ENCODE measurements at places on chromosomes 3 and 15.

DNA sequence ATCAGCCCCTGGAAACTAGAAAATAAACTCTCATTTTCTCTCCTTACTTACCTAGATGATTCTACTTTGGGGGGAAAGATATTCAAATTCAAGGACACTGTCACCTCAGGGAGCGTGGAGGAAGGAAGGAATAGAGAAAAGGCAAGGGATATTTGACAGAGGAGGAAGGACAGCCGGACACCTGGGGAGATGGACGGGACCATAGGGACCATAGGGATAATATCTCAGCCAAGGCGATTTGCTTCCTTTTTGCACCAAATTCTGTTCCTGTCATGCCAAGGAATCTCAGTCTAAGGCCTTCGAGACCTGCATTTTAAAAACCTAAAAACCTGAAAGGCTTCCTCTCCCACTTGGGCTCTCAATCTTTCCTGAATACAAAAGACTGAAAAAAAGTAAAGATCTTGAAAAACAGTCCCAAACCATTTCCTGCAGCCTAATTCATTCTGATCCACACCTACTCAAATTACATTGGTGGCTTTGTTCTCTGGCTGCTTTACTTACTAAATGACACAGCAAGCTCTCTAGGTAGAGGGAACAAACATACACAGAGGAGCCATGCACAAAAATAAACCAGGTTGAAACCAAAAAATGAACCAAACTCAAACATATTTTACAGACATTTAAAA, 73.9 kb upstream of the SLC24A5 start:
- no peak for DNase-seq

- DNase-seq: no peak
These were observed 73.6 kb downstream of the OXSM start for GRCh38 chr3:25863416-25863959.

DNA sequence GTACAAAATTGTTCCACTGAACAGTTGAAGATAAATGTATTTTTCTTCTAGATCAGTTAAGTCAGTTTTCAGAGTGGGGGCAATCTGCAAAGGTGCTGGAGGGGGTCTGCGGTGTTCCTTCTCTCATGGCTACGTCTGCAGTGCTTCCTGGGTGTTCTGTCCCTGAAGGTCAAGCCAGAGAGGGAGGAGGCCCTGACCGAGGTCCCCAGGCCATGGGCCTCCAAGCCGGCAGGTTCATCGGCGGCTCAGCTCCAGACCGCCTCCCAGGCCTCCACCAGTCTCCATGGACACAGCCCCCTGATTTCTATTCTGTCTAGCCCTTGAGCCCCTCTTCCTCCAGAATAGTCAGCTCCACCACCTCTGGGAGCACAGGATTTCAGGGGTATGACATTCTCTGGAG, 28.5 kb upstream of the TSEN2 start:
- no peak for DNase-seq

GRCh38 chr3:141845407-141846049, 30.9 kb upstream of the ATP1B3 start:
- DNase-seq: no peak

- DNase-seq: no peak
These were observed 36.8 kb upstream of the KIF23 start for GRCh38 chr15:69377216-69377970.

DNA sequence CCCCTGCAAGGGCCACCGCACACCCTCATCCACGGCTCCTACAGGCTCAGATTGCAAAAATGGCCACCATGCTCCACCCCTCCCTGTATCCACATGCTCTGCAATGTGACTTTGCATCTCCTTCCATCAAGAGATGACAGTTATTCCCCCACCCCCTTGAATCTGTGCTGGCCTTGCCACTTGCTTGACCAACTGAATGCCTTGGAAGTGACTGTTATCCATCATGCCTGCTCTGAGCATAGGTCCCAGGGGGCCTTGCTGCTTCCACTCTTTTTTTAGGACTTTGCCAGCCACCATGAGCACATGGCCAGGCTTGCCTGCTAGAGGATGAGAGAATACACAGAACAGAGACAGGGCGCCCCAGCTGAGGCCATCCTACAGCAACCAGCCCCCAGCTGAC, 13.6 kb downstream of the HAPLN3 start:
- no peak for DNase-seq

DNA sequence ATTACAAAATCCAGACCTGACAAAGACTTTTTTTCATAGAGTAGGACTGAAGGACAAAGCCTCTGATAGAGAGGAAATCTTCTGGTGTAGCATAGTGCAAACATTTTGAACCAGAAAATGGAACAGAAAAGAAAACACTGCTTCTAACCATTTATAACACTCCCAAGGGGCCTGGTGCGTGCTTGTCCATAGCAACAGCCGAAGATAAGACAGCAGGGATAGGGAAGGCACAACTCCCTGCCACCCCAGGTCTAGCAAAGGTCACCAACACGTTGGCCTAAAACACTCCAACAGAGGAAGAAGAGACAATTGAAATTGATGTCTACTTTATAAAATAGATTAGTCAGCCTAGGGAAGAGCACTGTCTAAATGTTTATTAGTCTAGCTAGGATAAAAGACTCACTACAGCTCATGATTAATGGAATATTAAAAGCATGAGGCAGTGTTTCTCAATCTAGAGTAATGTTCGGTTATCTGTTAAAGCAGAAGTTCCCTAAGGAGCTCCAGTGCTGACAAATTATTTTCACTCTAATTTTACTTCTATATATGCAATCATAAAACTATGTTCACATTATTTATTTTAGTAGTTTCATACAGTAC, 145.2 kb downstream of the P3H2 start:
- no peak for DNase-seq

- peak; percentile 40 for DNase-seq
These were observed 1.2 kb downstream of the LHFPL4 start for GRCh38 chr3:9552252-9552999.

DNA sequence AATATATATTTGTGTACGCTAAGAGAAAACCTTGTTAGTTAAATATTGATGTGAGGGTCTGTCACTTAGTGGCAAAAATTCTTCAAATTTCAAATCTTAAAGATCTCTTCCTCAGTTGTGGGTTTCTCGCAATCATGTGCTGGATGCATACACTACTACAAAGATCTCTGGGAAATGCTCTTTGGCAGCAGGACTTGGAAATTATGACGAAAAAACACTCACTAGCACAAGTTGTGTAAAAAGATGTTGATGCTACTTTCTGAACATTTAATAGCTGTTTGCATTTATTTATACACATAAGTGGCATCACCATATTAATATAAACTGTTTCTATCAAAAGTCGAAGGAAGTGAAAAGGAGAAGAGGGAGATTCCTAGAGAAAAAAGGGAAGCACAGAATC, 10.8 kb upstream of the NANOGP8 start:
- no peak for DNase-seq

DNA sequence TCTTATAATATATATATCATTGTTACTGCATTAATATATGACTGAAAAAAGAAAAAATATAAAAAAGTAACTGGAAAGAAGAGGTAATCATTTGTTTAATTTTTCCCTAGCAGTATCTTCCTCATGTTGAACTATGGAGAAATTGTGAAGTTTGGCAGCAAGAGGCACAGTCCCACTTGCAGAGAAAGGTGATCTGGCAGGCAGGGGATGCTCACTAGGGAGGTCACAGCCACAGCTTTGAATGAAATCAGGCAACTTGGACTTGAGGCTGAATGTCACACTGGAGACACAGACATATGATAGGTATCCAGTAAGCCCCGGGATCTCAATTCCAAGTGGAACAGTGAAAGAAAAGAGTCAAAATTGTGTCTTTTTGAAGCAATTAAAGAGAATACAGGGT, 149.9 kb upstream of the RORA start:
- no peak for DNase-seq

- DNase-seq: no peak
These were observed 41.6 kb downstream of the GSK3B start for GRCh38 chr3:120052677-120053076.

DNA sequence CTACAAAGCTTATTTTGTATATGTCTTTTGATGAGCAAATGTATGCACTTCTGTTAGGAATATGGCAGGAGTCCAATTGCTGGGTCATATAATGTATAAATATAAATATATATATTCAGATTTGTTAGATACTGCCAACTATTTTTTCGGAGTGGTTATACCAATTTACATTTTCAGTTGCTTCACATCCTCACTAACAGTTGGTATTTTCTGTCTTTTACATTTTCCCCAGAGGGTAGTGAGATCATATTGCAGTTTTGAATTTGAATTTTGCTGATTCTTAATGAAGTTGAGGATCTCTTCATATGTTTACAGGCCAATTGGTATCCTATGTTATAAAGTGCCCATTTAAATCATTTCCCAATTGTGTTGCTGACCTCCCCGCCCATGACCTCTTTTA, 139.0 kb upstream of the KCNMB2 start:
- DNase-seq: no peak

Measured in stimulated activated CD4-positive, alpha-beta T cell treated with anti-CD3 and anti-CD28 coated beads, Interleukin-2, amount 100 ng/mL, for 48 hours (primary cell).